ENCODE measurements at places on chromosomes 11 and 22.
A peak's percentile ranks its signal among the peaks of the same experiment; 100 is the strongest.

GRCh38 chr22:46457502-46458488, 79.6 kb downstream of the CELSR1 start:
- DNase-seq = no peak

GRCh38 chr22:20816559-20816958, 42.1 kb downstream of the PI4KA start:
- no peak for DNase-seq

DNA sequence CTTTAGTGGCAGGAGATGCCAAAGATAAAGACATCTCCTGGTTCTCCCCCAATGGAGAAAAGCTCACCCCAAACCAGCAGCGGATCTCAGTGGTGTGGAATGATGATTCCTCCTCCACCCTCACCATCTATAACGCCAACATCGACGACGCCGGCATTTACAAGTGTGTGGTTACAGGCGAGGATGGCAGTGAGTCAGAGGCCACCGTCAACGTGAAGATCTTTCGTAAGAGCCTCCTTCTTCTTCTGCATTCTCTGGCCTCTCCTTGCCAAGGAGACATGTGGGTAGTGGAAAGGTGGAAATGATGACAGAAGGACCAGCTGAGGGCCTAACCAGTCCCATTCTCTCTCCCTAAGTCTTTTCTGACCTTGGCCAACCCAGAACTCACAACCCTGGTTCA, 110.1 kb upstream of the TTC12 start:
- DNase-seq = no peak

- no peak for DNase-seq
These were observed 246.5 kb downstream of the BLID start for GRCh38 chr11:121869478-121869877.

DNA sequence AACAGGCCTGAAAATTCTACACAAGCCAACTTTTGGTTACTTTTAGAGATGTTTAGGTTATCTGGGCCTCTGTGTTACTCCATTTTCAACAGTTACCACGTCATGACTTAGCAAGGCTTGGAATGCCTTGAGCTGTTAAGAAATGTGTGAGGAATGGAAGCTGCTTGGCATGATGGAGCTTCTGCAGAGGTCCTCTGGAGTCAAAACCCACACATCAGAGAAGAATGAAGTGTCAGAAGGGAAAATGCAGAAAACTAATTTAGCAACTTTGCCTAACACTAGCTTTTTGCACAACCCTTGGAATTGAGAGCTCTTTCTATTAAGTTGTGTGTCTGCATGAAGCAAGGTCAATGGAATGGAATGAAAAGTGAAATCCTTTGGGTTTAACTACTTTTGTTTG, 27.4 kb downstream of the FAT3 start:
- no peak for DNase-seq

- DNase-seq = no peak
These were observed 1.3 kb upstream of the ISX start for GRCh38 chr22:35064664-35065063.

DNA sequence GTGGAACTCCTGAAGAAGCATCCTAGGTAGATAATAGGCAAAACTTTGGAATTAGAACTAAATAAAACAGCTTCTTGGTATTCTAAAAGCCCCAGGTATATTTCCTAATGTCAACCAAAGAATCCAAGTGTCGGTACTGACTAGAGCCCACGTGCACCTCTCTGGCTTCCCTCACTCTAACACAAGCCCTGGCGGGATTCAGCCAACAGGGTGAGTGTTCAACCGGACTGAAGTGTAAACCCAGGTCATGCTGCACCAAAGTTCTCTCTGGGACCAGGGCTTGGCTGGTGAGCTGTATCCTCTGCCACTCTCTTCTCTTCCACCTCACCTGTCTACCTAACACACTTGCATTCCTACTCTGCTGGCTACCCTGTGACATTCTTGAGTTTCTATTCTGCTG, 40.1 kb downstream of the USP28 start:
- no peak for DNase-seq

- DNase-seq = no peak
These were observed 13.2 kb downstream of the LMO1 start for GRCh38 chr11:8250434-8250833.

DNA sequence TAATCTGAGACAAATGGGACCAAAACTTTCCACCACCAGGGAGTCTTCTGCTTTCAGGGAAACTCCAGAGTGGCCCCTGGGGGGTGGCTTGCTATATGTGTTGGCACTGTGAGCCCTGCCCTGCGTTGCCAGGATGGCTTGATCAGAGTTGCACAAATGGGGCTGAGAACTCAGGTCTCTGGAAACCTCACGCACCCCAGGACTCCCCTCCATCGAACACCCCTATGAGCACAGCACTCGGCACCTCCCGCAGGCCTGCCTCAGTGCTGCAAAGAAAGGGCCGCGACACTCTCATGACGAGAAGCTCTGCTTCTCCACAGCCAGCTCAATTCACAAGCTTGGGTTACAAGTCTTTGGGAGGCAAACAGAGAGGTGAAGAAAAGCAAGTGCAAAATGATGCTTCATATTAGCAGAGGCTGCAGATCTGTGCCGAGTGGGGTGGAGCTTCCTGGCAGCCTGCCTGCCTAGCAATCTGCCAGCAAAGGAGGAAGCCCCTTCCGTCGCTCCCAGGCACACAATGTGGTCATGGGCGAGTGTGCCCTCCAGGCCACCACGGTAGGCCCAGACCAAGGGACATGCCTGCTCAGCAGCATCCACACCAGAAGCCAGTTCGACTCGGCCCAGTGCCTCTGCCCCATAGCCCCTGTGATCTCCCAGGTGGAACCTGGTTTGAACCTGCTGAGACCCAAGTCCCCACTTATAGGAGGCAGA, 55.7 kb downstream of the MYH9 start:
- DNase-seq = peak; percentile 50

GRCh38 chr11:35953081-35953760, 9.4 kb downstream of the LDLRAD3 start:
- DNase-seq = no peak

DNA sequence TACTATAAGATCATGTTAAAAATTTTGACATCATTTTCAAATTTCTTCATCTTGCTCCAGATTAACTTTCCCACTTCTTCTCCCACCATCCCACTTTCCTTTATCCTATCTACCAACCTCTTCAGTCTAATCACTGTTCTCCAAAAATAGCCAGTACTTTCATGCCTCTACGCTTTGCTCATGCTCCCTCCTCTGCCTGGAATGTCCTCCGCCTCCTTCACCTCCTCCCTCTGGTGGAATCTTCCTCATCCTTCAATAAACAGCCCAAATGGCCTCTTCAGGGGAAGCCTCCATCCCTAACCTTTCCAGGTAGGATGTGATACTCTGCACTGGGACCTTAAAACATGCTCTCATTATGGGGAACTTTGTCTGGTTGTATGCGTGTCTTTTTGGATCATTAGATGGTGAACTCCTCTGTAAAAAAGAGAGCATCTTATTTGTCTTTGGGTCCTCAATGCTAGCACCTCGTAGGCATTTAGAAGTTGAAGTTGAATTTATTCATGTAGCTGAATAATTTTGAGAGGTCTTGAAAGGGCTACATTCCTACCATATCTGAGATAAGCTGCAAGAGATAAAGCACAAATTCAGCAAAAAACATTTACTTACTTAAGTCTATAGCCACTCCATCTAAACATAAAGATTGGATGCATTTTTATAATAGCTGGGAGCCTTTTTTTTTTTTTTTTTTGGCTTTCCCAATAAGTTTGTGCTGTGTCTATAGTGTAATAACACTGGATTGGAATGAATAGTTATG, 8.0 kb upstream of the CSRP3 start:
- no peak for DNase-seq

DNA sequence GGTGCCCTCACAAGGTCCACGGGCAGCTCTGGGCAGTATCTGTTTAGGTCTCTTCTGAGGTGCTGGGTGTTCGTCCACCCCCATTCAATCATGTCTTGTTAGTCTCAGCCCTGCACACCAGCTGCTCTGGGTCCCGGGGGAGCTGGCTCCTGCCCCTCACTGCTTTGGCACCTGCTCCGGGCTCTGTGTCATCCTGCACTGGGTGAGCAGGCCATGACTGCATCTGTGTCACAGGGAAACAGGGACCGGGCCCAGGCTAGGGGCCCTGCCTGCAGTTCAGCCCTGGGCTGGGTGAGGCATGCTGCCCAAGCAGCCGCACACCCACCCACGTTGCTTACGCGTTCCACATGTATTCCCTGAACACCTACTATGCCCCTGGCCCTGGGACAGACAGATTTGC, 43.9 kb downstream of the ELFN2 start:
- DNase-seq = no peak

- DNase-seq = no peak
These were observed at the start of gene PATE1 for GRCh38 chr11:125745979-125746378. Gene PATE1, plus strand, starts transcription at chr11:125746279. Its CDS starts 26 bp downstream, at chr11:125746305.

- no peak for DNase-seq
These were observed 399.3 kb downstream of the CADM1 start for GRCh38 chr11:115104851-115105453.

DNA sequence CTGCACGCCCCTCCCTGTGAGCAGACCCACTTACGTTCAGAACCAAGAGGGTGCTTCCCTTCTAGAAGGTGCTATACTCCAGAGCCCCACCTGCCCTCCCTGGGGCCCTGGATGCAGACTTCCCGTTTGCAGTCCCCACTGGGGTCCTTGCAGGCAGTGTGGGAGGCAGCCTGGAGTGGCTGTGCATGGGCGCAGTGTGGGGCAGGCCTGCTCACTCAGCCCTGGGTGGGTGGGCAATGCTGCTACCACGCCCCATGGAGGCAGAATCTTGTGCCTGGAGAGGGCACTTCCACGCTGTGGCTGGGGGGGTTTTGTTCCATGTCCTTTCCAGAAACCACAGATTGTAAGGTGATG, 116.2 kb downstream of the KCNQ1OT1 start:
- no peak for DNase-seq

- DNase-seq = no peak
These were observed 19.6 kb downstream of the POU2AF1 start for GRCh38 chr11:111359223-111360149.

DNA sequence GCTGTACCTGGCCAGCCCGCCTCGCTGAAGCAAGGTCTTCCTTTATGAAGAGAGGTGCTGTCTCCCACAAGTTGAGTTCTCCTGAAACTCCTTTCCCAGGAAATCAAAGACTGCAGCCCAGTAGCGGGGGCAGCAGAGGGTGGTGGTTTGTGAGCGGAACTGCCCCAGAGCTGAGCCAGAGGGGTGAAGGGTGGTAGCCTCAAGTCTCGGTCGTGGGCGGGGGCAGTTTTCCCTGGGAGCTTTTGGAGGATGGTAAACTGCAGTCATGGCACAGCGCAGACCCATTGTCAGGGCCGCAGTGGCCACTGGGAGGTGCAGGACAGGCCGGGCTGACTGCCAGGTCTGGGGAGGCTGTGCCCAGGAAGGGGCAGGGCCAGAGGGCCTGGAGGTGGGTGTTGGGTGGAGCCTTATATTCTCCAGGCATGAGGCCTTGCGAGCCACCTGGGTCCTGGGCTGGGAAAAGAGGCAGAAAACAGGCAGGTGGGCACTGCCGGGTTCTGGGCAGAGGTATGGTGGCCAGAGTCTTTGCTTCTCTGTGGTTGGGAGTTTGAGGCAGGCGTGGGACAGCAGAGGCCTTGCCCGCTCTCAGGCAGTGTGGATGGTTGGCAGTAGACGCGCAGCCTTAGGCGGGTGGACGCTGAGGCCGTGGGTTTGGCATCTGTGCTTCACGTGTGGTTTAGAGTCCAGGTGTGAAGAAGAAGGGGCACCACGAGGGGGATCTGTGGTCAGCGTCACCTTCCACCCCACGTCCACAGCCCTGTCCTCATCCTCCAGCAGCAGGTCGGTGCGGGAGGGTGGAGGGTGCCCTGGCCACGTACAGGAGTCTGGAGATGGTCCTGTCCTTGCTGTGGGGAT, 1176.4 kb downstream of the BRD1 start:
- DNase-seq = no peak

DNA sequence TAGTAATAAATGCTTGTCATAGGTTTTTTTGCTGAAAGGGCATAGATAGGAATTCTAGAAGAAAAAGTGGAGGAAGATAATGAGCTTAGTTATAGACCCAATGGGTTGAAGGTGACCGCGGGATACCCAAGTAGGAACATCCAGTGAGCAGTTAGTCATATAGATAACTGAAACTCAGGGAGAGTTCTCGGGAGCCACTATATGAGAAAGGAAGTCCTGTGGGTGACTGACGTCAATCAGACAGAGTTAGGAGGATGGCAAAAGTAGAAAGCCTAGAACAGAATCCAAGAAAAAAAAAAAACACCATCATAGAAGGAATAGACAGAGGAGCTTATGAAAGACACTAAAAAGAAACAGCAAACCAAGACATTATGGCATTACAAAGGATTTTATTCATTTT, 1.6 kb upstream of the CNGA4 start:
- DNase-seq = no peak

Data from activated CD4-positive, alpha-beta T cell treated with anti-CD3 and anti-CD28 coated beads for 4 hours (primary cell).